ENCODE measurements at places on chromosomes 5 and 9. TPM values are rescaled to one million over a fixed set of nuclear protein-coding genes. Genes with fewer than 3 reads are reported as not detected.

GRCh38 chr5:58148254-58148775, 311.6 kb downstream of the PLK2 start:
- no peak for DNase-seq

DNA sequence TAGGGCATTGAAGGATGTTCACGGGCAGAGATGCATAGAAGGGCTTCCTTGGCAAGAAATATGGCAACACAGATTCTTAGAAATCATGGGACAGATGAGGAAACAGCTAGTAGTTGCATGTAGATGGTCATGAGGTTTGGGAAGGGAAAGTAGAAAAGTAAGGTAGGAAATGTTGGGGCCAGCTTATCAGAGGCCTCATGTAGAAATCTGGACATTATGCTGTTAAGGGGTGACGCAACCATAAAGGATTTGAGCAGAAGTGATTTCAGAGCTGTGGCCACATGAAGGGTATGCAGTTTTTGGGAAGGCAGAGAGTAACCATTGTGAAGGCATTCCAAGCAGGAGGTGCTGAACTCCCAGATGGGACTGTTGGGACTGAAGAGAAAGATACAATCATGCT, 224.0 kb downstream of the ARHGAP26 start:
- no peak for DNase-seq

DNA sequence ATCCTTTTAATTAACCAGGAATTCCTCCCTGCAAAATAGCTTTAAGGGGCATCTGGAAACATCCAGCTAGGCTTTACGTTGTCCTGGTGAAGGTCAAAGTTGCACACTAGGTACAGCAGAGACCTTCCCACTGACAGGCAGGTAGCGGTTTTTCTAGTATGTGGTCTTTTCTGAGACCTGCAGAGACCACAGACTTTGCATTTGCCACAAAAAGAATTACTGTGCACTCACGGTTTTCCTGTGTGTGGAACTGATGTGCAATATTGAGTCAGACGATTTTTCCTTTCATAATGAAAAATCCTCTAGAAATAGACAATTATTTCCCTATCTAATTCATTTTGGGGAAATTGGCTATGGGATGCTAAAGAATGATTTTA, 417.0 kb upstream of the ADAMTSL1 start:
- no peak for DNase-seq

Gene PCDHGB2
- total RNA-seq, result 0.88 TPM

Gene ANGPTL2
- not detected for total RNA-seq

Gene C5orf63
- 11.1 TPM for total RNA-seq

Gene ZNF483
- 1.3 TPM for total RNA-seq
